Activated T-cell treated with anti-CD3 and anti-CD28 coated beads, Interleukin-2, amount 50 U/mL, for 72 hours (primary cell): ENCODE measurements at places on chromosomes 5 and 9.

- no peak for DNase-seq
- H3K27me3 ChIP-seq, result no peaks in the 10 kb centered on the region
- peaks cover 29% of the 10 kb centered on the region for H3K4me1 ChIP-seq
- H3K36me3 ChIP-seq, result peaks cover 27% of the 10 kb centered on the region
These were observed 13.9 kb downstream of the PTAR1 start for GRCh38 chr9:69745716-69746437.

DNA sequence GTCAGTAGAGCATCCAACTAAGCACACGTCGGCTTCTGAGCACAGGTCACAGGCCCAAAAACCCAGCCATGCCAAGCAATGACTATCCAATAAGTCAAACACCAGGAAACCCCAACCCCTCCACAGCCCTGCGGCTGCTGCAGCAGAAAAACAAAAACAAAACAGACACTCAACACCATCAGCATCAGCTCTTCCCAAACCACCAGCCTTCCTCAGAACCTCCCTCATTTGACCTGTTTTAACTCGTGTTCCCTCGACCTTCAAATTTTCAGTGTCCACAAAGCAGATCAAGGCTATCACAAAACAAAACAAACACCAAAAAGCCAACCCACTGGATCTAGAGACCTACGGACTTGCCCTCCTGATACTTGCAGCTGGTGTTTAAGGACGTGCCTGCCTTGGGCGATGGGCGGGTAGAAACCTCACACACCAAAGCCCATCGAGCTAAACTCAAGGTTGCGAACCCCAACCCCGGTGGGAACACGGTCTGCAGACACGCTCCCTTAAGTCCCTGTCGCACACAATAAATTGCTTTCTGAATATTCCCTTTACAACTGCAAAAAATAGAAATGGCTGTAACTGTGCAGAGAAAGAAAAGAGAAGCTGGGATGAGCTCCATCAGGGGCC, 247.1 kb upstream of the ANKRD55 start:
- H3K36me3 ChIP-seq, result no peaks in the 10 kb centered on the region
- DNase-seq, result peak; percentile 19
- no peaks in the 10 kb centered on the region for H3K27me3 ChIP-seq
- peaks cover 59% of the 10 kb centered on the region for H3K4me1 ChIP-seq

- no peaks in the 10 kb centered on the region for H3K27me3 ChIP-seq
- H3K4me3 ChIP-seq, result no peak overlapping the region
- H3K4me1 ChIP-seq, result peaks cover 5% of the 10 kb centered on the region
- H3K36me3 ChIP-seq, result no peaks in the 10 kb centered on the region
- no peak for DNase-seq
These were observed 4.9 kb upstream of the N4BP3 start for GRCh38 chr5:178108446-178108845.

DNA sequence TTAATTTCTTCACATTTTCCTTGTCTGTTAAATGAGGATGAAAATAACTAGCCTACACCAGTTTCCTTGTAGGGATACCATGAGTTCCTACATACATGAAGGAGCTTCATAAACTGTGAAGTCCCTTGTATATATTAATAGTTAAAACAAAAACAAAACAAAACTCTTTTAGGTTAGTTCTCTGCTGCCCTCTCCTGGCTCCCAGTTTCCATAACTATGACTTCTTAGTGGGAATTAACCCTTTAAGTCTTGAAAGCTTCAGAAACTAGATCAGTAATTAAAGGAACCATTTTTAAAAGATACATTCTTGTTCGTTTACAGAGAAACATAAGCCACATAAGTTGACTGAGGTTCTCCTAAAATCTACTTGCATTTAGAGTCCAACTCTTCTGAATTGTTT, 500.0 kb upstream of the C9orf72 start:
- H3K27ac ChIP-seq, result no peak overlapping the region
- no peaks in the 10 kb centered on the region for H3K36me3 ChIP-seq
- no peaks in the 10 kb centered on the region for H3K4me1 ChIP-seq
- no peak overlapping the region for H3K4me3 ChIP-seq
- peak; percentile 1 for DNase-seq
- H3K27me3 ChIP-seq, result no peaks in the 10 kb centered on the region

DNA sequence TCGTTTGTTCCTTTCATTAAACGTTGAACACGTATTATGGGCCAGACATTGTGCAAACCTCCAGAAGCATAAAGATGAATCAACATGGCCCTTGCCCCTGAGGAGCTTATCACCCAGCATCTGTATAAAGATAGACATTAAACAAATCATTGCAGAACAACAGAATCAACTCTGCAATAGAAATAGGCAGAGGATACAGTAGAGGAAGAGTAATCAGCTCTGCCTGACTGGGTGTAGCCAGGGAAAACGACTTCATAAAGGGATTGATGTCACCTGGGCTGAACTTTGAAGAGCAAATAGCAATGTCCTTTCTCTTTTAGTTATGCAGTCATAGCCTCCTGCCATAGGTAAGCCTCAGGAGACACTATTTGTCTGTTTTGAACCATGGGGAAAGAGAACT, 13.4 kb downstream of the RGS7BP start:
- no peak overlapping the region for H3K4me3 ChIP-seq
- no peaks in the 10 kb centered on the region for H3K27me3 ChIP-seq
- no peaks in the 10 kb centered on the region for H3K4me1 ChIP-seq
